ENCODE measurements at places on chromosomes 12 and 14.

GRCh38 chr14:37138898-37139297 is 33.5 kb downstream of the SLC25A21 start:
- DNase-seq = no peak

DNA sequence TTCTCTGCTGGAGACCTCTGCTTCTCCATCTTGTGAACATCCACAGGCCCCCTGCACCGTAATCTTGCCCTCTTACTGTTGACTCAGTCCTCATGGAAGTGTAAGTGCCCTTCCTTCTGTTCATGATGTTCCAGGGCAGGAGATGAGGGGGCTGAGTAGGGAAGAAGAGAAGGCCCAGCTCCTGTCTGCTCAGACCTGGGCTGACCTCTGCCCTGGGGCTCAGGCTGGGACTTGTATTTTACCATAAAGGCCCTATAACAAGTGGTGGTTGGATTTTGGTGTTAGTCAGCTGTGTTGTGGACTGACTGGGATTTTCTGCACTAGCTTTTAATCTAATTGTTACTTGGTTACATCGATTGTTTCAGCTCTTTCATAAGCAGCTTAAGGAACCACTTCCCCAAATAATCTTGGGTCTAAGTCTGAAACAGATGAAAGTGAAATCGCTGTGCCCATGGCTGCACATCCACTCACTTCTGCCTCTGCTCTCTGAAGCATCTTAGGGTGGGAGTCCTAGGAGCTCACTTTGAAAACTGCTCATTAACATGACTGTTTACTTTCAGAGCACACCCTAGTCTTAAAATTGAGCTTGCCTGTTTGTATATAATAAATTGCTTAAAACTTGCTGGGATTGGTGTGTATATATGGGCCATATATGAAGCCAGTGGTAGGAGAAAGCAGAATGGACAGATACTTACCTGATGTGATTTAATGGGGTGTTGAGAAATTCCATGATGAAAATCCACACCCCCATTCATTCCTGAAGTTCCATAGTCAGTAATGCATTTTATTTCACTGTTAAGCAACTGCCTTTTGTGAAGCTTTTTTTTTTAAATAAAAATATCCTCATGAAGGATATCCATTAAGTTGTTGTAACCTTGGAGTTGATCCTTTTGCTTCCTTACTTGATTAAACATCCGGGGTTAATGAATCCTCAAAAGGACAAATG is 17.7 kb downstream of the C12orf71 start:
- no peak for DNase-seq

DNA sequence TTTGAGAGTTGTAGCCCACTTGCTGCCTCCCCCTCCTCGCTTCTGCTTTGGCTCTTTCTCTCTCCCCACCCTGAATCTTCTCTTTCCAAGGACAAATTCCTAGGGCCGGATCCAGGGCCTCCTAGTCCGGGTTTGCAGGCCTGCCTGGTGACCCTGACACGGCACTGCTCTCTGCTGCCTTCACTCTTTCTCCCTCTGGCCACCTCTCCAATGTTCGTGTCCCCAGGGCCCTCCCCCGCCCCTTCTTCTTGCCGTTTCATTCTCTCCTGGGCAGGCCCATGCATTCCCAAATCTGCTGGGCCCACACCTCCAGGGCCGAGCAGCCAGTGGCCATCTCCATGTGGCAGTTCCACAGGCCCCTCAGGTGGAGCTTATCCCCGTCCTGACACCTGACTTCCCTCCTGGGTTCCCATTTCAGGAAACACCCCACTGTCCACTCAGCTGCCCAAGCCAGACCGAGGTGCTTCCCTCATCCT is 34.0 kb upstream of the CORO1C start:
- no peak for DNase-seq

- DNase-seq = no peak
Observed at GRCh38 chr12:96108321-96108720, 72.9 kb upstream of the LTA4H start.

DNA sequence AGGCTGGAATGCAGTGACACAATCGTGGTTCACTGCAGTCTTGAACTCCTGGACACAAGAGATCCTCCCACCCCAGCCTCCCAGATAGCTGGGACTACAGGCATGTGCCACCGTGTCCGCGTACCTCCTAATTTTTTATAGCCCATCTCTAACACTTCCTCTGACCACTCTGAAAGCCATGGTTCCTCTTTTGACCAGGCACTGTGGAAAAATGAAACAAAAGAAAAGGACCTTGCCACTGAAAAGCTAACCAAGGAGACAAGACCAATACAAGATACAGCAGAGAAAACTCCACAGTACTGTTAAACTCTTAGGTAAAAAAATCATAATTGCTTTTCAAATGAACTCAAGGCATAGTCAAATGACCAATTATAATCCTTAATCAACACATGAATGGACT is 233.3 kb downstream of the NEDD1 start:
- no peak for DNase-seq

GRCh38 chr12:43145481-43145880 is 406.5 kb downstream of the ADAMTS20 start:
- no peak for DNase-seq

- no peak for DNase-seq
Observed at GRCh38 chr14:39372656-39373055, 59.6 kb downstream of the FBXO33 start.

- no peak for DNase-seq
Observed at GRCh38 chr12:76586764-76587395, 27.3 kb upstream of the OSBPL8 start.

GRCh38 chr12:107404981-107405380 is 280.6 kb upstream of the PWP1 start:
- no peak for DNase-seq

DNA sequence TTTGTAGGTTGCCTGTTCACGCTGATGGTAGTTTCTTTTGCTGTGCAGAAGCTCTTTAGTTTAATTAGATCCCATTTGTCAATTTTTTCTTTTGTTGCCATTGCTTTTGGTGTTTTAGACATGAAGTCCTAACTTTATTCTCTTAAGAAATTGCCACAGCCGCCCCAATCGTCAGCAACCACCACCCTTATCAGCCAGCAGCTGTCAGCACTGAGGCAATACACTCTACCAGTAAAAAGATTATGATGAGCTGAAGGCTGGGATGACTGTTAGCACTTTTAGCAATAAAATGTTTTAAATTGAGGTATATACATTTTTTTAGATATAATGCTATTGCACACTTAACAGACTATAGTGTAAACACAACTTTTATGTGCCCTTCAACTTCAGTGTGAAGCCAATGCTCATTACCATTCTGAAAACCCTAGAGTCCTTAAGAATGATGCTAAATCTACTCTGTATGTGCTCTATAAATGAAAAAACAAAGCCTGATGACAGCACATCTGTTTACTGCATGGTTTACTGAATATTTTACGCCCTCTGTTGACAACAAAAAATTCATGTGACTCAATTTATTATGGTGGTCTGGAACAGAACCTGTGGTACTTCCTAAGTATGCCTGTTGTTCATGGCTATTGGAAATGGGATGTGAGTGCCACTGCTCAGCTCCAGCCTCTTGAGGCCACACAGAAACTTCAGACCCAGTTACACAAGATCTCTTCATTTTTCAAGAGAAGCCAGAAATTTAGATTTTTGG is 197.4 kb downstream of the DUSP6 start:
- DNase-seq = no peak

DNA sequence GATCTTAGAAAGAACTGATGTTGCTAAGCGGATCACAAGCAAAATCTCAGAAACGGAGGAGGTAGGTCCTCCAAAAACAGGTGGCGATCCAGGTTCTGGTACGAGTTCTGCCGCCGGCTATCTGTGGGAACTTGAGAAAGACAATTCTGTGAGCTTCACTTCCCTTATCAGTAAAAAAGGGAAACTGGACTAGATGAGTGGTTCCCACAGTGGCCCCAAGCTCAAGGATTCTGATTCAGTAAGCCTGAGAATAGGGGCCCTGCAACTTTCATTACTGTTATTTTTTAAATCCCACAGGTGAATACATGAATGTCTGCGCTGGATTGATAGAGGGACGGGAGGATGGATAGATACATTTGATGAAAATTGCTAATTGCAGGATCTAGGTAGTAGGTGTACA is 160.2 kb downstream of the PPM1H start:
- DNase-seq = no peak

GRCh38 chr14:94380225-94381148 is 7.9 kb downstream of the SERPINA1 start:
- DNase-seq = no peak
